ENCODE measurements at places on chromosomes 3 and 15. TPM values are rescaled to one million over a fixed set of nuclear protein-coding genes. Genes with fewer than 3 reads are reported as not detected.

DNA sequence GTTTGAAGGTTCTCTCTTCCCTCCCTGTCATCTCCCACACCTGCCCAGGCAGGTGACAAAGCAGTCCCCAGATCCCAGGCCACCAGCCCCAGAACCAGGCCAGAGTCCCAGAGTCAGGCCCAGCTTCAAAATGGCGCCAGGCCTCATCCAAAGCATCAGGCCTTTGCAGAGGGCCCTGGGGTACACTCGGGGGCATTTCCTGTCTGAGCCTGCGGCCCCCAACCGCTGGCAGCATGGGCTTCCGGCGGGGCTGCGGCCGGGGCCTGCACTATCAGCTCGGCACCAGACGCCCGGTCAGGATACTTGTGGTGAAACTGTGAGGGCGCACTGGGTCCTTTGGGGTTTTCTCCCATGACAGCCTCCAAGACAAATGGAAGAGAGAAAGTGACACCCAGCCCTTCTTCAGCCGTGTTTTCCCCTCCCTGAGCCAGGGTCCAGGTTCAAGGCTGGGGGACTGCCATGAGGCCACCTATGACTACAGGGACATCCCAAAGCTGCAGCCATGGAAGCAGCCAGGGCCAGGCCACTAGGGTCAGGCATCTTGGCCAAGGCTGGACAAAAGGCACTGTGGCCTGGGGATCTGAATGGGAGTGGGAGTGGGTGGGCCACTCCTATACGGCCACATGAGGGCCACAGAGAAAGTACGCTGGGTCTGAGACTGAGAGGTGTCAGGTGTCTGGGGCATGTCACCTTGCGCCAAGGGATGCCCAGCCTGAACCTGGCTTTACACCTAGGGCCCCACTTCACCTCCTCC is 33.9 kb downstream of the RPN1 start:
- no peak for DNase-seq

DNA sequence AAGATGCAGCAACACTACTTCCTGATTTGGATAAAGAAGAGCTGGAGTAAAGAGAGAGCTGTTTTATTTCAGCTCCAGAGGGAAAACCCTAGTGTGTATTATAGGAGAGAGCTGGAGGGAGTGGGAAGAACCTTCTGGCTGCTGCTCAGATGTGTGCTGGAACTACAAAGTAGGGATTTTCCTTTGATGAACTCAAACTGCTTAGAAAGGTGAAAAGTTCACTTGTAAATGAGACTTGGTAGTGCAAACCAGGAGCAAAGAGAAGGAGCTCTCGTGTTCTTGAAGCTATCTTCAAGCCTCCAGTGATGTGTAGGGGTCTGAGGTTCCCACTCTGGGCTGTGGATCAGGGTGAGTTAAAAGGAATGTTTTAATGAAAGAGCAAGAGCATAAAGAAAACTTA is 110.4 kb downstream of the EDEM1 start:
- no peak for DNase-seq

DNA sequence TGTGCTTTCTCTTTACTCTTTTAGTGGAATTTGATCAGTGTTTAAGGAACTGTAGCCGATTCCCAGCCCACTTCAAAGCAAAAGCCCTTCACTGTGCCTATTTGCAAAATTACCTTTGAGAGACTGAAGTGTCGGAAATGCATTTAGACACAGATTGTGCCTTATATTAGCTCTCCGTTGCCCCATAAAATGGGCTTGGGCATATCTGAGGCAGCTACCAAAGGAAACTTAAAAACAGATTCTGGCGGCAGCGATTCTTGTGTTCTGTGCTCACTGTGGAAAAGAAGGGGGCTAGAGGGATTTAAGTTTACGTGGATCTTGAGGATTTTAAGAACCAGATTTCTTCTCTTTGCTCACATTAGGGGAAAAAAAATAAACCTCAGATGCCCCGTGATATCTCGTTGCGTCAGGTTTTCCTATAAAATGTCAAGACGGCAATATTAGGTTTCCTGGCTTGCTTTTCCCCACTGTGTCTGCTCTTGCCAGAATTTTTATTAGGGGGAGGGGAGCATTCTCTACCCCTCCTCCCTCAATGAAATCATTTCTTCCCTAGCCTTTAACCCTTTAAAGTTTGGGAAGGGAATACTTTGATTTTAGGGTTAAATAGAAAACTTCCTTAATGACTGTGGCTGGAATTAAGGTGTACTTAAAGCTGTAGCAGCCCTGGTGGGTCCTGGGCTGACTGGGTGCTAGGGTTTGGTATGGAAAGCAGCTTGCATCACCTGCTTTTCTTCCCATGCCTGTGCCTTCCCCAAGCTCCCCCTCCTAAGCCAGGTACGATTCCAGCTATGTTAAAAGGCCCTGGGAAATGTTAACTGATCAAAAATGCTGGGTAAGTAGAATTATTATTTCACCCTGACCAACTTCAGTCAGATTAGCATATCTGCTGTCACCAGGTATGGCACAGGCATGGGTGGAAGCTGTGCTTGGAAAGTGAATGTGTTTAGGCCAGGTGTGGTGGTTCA is 73.8 kb downstream of the SMAD3 start:
- peak; percentile 95 for DNase-seq

DNA sequence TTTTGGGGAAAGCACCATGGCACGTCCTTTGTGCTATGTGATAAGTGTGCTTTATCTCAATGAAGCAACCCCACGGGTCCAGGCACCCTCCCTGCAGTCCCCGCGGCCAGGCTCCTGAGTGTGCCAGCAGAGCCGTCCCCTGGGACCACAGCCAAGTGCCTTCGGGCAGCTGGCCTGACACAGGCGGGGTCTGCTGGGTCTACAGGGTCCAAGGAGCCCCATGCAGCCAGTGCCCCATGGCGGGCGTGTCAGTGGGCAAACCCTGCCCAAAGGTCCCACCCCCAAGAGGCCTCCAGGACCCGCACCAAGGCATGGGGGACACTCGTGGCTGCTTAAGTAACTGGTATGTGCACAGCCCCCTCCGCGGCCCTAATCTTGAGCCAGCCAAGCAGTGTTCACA is 35.3 kb downstream of the KLHL25 start:
- no peak for DNase-seq

DNA sequence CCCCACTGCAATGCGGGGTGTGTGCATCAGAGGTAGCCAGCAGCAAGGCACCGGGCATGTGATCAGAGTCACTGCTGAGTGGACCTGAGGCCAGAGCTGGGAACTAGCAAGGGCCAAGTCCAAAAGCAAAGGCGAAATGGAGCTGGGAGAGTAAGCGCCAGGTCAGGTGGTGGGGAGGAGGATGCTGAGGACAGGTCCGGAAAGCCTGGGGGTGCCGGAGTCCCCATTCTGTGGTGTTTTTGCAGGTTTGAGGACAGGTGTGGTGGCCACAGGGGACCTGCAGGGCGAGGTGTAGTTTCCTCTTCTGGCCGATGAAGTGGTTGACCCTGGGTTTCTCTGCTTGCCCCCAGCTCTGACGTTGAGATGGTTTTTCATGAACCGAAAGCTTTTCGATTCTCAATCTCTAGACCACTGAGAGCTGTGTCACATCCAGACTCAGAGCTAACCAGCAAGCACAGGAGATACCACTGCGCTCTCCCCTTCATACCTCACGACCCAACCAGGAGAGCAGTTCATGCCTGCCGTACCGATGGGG is 35.0 kb upstream of the HES1 start:
- DNase-seq: no peak

DNA sequence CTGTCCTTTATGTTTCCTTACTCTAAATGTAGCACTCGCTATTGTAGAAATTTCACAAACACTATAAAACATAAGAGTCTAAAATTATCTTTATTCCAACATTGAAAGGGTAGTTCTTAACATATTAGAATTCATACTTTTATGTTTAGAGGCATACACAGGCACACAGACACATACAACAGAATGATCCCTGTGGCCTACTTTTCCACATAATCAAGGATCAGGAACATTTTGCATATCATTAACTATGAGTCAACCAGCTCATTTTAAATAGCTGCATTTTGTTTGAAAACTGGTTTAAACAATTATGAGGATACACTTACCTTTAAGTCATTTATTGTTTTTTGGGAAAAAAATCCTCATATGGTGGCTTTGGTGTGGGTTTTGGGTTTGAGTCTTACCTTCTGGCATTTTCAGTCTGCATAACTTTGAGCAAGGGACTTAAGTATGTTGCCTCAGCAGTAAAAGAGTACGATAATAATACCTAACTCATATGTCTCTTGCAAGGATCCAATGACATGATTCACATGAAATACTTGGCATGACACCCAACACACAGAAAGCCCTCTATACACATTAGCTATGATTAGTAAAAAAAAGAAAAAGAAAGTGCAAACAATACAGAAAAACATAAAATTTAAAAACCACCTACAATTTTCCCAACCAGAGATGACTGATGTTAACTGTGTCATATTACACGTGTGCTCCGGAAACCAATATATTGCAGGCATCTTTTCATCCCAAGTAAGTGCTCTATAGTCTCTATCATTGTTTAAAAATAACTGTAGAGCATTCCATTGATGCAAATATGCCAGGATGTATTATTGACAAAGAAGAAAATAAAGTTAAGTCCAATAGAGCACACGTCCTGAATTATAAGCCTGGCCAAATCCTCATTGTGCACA is 213.1 kb upstream of the ADAMTS9 start:
- no peak for DNase-seq

The ACAN gene
- total RNA-seq: not detected

The SQOR gene
- 81.6 TPM for total RNA-seq

The SPATA12 gene
- total RNA-seq: not detected

The STRA6 gene
- total RNA-seq: 52.7 TPM

The MEGF11 gene
- not detected for total RNA-seq

Measured in fibroblast of villous mesenchyme (primary cell).